ENCODE measurements at places on chromosomes 12 and 14.

DNA sequence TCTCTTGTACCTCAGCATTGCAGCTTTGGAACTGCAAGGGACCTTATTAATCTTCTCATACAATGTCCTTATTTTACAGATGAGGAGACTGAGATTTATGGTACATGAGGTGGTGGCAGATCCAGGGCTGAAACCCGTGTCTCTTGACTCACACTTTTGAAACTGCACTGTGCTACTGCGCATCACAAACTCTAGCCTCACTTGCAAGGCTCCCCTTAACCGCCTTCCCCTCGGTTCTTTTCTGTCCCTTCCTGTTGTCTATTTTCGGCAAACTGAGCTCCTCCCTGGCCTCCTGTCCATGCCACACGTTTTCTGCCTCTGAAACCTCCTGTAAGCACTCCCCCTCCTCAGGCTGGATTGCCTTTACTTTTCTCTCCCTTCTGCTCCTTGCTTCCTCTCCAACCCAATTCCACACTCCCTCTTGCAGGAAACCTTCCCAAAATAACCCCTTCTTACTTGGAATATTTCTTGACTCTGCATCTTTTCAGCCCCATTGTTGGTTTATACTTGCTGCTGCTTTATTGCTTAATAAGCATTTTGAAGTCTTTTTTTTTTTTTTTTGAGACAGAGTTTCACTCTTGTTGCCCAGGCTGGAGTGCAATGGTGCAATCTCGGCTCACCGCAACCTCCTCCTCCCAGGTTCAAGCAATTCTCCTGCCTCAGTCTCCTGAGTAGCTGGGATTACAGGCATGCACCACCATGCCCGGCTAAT is 72.4 kb upstream of the CISTR start:
- DNase-seq: no peak

GRCh38 chr14:37131205-37131604 is 41.2 kb downstream of the SLC25A21 start:
- no peak for DNase-seq

DNA sequence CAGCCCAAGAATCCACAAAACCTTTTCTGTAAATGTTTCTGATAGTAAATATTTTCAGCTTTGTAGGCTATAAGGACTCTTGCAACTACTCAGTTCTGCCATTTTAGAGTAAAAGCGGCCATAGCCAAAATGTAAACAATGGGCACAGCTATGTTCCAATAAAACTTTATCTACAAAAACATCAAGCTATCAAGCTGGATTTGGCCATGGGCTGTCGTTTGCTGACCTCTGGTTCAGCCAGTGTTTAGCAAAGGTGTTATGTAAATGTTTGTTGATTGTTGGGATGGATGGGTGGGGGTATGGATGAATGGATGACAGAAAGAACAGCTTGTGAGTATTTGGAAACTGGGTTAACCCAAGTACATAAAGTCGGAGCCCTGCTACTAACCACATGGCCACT is 111.1 kb upstream of the VRK1 start:
- no peak for DNase-seq

DNA sequence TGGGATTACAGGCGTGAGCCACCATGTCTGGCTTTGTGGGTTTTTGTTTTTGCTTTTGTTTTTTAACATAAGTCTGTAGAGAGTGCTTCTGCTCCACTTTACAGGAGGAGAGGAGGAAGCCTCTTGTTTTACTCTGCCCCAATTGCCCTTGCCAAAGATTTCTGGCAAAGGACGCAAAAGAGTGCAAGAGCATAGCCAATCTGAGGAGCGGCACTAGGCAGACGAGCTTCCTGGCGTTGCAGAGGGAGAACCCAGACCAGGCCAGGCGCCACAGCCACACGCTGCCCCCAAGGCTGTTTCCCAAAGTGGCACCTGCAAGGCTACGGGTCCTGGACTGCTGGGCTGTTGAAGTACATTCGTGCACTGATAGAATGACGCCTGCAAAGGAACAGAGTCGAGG is 96.2 kb downstream of the BBS10 start:
- no peak for DNase-seq

GRCh38 chr12:106328735-106329134 is 26.2 kb downstream of the TCP11L2 start:
- no peak for DNase-seq

DNA sequence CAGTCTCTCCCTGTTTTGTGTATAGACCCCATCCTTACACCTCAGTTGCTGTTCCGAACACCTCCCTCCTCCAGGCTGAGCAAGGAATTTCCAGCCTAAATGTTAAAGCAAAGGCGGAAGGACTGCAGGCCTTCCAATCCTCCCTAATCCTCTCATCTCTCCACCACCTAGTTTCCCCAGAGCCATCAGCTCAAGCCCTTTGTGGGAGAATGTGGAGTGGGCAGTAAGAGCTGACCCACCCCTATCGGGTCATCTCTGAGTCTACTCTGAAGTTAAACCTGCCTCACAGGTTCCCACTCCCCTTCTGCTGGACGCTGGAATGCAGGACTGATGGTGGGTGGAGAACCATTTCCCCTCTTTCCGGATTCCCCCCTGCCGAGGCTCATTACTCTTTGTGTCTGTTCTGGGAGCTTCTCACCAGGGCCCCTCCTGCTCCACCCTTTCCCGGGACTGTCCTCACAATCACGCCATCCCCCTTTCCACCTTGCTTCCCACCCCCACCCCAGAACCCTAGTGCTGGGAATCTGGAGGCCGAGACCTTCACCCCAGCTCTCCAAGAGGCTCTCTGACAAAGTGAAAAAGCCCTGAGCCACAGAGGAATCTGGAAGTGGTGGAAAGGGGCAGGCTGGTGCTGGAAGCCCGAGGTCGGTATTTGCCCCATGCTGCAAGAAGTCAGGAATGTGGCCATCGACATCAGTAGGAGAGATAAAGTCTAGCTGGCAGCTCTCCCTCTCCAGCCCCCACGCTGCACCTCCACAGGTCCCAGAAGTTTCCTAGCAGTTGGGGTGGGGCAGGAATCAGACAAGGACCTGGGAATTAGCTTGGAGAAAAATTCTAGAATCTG is 3.3 kb upstream of the KRT18 start:
- no peak for DNase-seq

DNA sequence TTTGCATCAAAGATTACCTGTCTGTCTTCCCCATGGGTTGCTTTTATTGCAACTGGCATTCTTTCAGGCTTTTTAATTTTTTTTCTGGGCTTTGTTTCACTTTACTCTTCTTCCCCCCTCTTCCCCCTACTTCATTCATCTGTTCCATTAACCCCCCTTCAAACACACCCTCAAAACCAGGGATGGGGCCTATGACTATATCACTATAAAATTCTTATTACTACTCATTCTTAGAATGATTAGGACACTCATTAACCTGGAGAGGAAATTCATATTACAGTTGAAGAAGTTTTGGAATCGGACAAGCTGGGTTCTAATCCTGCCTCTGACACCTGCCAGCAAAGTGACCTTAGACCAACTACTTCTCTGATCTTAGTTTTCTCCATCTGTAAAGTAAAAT is 24.8 kb upstream of the MDM1 start:
- no peak for DNase-seq

- DNase-seq: no peak
Measured at GRCh38 chr14:61388173-61388975, 67.0 kb downstream of the PRKCH start.

DNA sequence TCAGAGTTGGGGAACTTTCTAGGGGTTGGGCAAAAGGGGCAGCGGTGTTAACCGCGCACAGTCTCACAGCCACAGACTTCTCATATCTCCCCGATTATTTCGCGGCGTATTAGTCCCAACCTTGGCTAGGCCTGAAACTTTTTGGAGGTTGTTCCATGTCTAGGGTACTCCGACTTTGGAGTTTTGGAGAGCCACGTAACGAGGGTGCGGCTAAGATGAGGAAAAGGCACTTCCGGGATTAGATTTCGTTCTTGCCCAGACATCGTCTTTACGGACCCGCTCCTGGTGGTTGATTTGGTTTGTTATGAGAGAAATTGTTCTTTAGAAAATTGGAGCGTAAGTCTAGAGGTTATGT is 513 bp downstream of the CCNK start:
- DNase-seq: no peak

DNA sequence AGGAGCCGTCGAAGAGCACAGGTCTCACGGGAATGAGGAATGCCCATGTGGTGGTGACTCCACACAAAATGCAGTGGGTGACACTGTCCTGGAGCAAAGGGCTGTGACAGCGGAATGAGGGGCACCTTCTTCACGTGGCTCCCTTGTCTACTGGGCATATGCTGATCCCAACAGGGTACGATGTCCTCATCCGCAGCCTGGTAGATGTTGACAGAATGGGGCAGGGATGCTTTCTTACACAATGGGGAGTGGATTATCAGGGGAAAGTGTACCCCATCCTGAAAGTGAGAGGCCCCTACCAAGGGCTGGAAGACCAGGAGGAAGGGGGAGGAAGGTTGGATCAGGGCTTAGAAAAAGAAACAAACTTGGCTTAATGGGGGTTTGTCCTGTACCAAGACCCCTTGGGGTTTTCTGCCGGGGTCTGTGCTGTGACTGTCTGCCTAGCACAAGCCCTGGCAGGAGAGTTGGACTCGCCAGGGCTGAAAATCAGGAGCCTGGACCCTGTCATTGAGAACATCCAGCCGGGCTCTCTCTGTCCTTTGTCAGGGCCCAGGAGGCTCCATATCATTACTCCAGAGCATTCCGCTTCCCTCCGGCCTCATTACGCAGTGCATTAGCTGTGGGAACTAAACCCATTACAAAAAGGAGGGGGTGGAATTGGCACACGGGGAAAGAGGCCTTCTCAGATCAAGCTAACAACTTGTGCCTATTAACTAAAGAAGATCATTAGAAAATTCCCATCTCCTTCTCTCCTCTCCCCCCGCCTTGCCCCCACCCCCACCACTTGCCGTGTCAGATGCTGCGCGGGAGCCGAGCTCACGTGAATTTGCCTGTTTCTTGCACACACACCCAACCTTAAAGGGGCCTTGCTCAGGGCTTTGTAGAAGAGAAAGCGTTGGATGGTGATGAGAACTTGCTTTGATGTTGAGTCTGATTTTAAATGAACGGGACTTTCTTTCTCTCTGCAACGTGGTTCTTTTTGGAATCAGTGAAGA is 171.8 kb upstream of the PARP11 start:
- no peak for DNase-seq

- no peak for DNase-seq
Measured at GRCh38 chr12:20188930-20189653, 179.2 kb upstream of the PDE3A start.

- DNase-seq: no peak
Measured at GRCh38 chr12:62802984-62803383, 132.0 kb downstream of the PPM1H start.

DNA sequence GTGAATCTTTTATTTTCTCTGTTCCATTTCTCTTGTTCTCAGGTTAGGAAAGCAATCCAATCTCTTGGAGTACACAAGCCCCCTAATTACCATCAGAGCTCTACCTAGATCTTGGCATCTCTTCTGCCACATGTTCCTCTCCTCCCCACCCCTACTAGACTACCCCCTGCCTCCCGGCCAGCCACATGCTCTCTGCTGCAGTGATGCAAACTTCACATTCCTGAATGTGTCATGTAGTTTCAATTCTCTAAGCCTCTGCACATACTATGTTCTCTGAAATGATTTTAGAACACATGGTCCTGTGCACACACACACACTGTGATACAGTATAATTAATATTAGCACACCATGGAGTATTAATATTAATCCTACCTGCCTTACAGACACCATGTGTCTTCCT is 104.6 kb downstream of the EFCAB11 start:
- DNase-seq: peak; percentile 36

DNA sequence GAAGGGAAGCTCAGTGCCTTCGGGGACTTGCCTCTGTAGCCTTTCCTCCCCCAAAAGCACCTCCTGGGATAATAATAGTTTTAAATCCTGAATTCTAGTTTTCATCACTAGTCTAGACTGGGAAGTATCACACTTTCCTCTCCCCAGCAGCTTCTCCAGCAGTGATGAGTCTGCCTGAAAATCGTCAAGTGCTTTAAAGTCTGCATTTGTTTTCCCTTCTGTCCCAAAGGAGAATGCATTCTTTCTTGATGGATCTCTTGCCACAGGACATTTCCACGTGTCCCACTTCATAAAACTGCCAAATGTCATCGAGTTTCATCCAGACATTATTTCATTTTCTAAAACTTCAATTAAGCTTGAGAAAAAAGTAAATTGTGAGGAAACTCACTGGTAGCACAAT is 15.0 kb downstream of the CSRP2 start:
- DNase-seq: no peak

GRCh38 chr14:91238661-91239060 is 5.8 kb downstream of the GPR68 start:
- no peak for DNase-seq

DNA sequence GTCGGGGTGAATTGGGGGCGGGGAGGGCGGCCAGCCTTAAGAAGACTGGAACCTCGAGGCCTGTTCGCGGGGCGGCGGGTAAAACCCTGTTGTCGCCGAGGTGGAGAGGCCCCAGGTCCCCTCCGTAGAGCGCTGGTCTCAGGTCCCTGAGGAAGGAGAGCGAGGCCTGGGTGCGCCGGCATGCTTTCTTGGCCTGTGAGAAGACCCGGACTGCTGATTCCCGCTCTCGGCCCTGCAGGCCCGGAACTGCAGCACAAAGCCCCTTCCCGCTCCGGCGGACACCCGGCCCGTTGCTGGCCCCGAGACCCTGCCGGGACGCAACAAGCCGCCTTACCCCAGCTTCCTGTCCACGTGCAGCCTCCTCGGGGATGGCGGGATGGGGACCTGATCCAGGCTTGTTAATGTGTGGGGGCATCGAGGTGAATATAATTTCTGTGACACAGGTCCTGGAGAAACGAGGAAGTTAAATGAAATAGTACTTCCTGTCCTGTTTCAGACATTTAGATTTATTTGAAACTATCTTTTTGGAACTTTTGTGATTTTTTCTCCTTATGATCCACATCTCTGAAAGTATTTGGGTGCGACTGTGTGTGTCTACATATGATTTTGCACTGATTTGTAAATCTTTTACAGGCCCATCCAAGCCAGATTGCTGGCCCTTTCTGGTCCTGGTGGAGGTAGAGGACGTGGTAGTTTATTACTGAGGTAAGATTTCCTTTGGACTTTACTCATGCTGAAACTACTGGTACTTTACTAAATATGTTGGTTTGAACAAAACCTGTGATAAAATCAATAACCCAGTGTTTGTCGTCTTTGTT is 600 bp downstream of the PNN start:
- no peak for DNase-seq

DNA sequence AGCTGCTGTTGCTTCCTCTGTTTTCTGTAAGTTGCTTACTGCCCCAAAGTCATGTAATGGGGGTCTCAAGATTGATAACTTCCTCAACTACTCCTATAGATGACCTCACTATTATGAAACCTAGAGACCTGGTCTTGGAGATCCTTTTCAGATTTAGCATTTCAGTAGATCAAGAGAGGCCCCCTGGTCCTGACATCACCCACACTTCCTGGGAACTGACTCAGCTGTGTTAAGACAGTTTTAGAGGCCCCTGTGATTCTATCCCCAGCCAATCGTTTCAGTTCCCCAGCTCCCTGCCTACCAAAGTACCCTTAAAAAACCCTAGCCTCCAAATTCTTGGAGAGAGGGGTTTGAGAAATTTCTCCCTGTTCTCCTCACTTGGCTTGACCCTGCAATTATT is 9.2 kb upstream of the ARG2 start:
- no peak for DNase-seq

- DNase-seq: peak; percentile 91
Measured at GRCh38 chr12:93886533-93887511, 209.6 kb downstream of the CRADD start.
